ENCODE measurements at places on chromosomes 3 and 15.

- DNase-seq, result no peak
Measured at GRCh38 chr3:196686436-196686835, 25.6 kb downstream of the CEP19 start.

GRCh38 chr15:34773917-34774316 is 19.1 kb upstream of the GJD2 start:
- no peak for DNase-seq

GRCh38 chr15:25858952-25859760 is 4.0 kb downstream of the ATP10A start:
- DNase-seq, result no peak

GRCh38 chr15:78130466-78131294 is 565 bp downstream of the CIB2 start:
- no peak for DNase-seq

DNA sequence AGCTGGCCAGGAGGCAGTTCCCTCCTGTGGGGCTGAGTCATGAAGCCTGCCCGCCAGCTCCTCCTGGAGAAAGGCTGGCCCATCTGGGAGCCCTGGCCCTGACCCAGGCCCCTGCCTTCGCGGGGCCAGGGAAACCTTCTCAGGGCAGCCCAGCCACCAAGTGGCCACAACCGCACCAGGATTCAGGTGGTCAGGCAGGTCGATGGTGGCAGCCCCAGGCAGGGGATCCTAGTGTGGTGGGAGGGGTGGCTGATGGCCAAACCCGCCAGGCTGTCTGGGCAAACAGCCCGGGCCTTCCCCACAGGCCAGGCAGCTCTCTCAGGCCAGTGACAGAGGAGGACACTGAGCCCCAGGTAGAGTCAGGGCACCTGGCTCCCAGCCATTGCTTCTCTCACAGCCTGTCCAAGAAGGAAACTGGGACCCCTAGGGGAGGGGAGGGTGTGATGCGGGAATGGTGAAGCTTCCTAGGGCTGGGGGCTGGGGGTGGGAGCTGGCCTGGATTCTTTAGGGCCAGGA is 1.2 kb downstream of the TWF2 start:
- no peak for DNase-seq

- DNase-seq, result no peak
Measured at GRCh38 chr15:83694015-83694414, 40.1 kb downstream of the ADAMTSL3 start.

- DNase-seq, result no peak
Measured at GRCh38 chr3:169923189-169923588, 11.8 kb downstream of the SAMD7 start.

GRCh38 chr15:60917461-60918145 is 311.5 kb downstream of the RORA start:
- no peak for DNase-seq

DNA sequence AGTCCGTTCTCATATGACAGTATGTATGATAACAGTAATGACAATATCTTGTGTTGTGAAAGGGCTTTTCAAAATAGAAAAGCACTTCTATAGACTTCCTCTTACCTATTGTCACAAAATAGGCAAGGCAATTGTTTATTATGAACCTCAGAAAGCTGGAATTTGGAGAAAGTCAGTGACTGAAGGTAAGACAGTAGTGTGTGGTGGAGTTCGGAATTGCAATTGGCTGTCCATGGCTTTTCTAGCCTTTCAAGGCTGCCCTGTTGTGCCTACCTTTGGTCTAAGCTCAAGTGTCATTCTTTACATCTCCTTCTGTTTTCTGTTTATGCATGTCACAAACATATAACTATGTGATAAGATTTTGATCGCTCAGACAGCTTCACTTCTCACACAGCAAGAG is 219.3 kb upstream of the NR2E3 start:
- DNase-seq, result no peak

DNA sequence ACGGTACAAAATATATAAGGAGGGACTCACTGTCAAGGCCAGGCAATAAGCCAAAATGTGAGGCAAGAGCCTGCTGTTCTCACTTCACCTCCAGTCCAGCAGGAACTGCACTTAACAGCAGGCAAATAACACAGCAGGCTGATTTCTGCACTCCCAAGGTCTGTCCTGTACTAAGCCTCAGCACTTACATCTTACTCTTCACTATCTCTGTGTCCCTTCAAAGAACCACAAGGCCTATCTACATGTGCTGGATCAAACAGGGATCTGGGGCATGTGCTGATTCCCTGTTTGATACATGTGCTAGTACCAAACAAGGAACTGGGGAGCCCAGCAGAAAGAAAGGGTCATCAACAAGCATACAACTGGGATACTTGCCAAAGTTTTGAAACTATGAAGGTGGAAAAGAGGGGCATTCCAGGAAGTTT is 22.2 kb downstream of the UACA start:
- DNase-seq, result no peak

- DNase-seq, result no peak
Measured at GRCh38 chr3:143731776-143732175, 116.5 kb downstream of the SLC9A9 start.

Measured in stimulated activated CD8-positive, alpha-beta memory T cell treated with anti-CD3 and anti-CD28 coated beads, Interleukin-7, amount 100 ng/mL, for 1 hour (primary cell).